Glomerular endothelial cell (primary cell): ENCODE measurements at places on chromosomes 16 and 17. TPM values are rescaled to one million over a fixed set of nuclear protein-coding genes. Genes with fewer than 3 reads are reported as not detected.

The NXN gene
- 26.9 and 55.7 TPM in 2 replicates for total RNA-seq

The HOXB6 gene
- 48.2 and 51.0 TPM in 2 replicates for total RNA-seq

The SLC25A39 gene
- 100 and 126 TPM in 2 replicates for total RNA-seq

The MPP2 gene
- 1.2 and 1.9 TPM in 2 replicates for total RNA-seq

The KRT12 gene
- total RNA-seq, result not detected in 2 replicates

The SPATA22 gene
- total RNA-seq, result not detected in 2 replicates

The TNK1 gene
- 0.19 and 0.23 TPM in 2 replicates for total RNA-seq

The SUMO2 gene
- 80.6 and 95.5 TPM in 2 replicates for total RNA-seq

The DYNLRB2 gene
- total RNA-seq, result not detected in 2 replicates

The ZNF423 gene
- total RNA-seq, result 1.8 and 3.4 TPM in 2 replicates

The DPEP2 gene
- 0.23 TPM in 1 of 2 replicates, not detected in the other for total RNA-seq
